Activated naive CD4-positive, alpha-beta T cell treated with anti-CD3 and anti-CD28 coated beads, Interleukin-2, amount 50 U/mL, for 72 hours (primary cell): ENCODE measurements at places on chromosomes 6 and 20. TPM values are rescaled to one million over a fixed set of nuclear protein-coding genes. Genes with fewer than 3 reads are reported as not detected.

The LPA gene
- not detected for total RNA-seq

The ENPP1 gene
- 0.36 TPM for total RNA-seq

The REM1 gene
- total RNA-seq = not detected

The PRICKLE4 gene
- not detected for total RNA-seq

The TNF gene
- 250 TPM for total RNA-seq

The LHFPL5 gene
- not detected for total RNA-seq

The HAO1 gene
- not detected for total RNA-seq

The CYP21A2 gene
- 0.49 TPM for total RNA-seq

The HSPA12B gene
- total RNA-seq = not detected
